Right lung (tissue), 10 donors: ENCODE measurements at places on chromosomes 11 and 22. TPM values are rescaled to one million over a fixed set of nuclear protein-coding genes. Genes with fewer than 3 reads are reported as not detected.

DNA sequence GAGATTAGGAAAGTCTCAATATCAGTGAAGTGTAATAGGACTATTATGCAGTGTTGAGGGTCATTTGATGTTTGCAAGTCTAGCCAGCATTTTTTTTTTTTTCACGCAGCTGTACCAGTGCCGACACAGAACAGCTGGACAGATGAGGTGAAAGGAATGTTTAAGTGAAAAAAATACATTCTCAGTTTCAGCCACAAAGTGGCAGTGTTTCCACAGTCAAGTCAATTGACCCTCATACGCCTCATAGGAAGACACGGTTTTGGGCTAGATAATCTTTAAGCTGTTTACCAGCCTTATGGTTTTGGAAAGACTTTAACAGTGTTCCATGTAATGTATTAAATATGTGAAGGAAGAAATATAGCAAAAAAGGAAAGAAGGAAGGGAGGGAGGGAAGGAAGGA, 349.9 kb upstream of the ANO3 start:
- DNase-seq, result peak; percentile 87

C1QTNF5 gene
- polyA plus RNA-seq, result 36.0 TPM

RASD2 gene
- 0.14 TPM for polyA plus RNA-seq

PHLDA2 gene
- 0.19 TPM for polyA plus RNA-seq

GRCh38 chr11:94454301-94454700, 39.3 kb downstream of the MRE11 start:
- no peak for DNase-seq

DNA sequence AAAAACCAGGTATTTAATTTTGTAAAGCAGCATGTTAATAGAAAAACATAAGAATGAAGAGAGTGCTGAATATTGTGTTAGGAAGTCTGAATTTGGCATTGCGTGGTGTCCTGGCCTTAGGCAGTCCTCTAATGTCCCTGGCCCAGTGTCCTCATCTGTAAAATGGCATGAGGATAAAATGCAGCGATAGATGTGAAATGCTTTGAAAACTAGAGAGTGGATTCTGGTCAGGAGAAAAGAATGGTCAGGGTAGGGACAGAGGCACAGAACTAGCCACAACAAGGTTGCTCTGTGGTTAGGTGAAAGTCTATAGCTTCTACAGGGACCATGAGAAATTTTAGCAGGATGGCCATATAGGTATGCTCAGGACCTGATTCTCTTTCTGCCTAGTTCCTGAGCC, 18.9 kb downstream of the RNF185 start:
- DNase-seq, result no peak

DNA sequence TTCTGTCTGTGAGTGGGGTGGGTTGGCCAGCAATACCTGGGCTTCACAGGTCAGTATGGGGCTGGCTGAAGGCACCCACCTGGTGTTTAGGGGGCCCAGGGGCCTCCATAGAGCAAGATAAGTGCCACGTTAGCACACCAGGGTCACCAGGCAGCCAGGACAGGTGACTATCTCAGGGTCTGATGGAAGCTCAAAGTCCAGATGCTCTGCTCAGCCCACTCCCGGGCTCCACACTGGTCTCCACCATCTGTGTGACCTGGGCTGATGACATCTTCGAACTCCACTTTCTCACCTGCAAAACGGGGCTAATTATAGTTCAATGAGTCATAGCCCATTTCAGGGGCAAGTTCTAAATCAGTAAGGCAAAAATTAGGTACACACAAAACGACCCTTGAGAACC, 39.4 kb upstream of the PRDM11 start:
- no peak for DNase-seq

- no peak for DNase-seq
Observed at GRCh38 chr11:95058621-95059020, 8.1 kb upstream of the SRSF8 start.

GRCh38 chr22:49585461-49586243, 242.0 kb downstream of the BRD1 start:
- DNase-seq, result no peak

GRCh38 chr22:46828323-46828900, 66.0 kb downstream of the TBC1D22A start:
- no peak for DNase-seq

HBG1 gene
- polyA plus RNA-seq, result 1,561 TPM

GRCh38 chr11:111193924-111194490, 51.5 kb upstream of the POU2AF2 start:
- no peak for DNase-seq

LIMK2 gene
- polyA plus RNA-seq, result 48.2 TPM

RIN1 gene
- polyA plus RNA-seq, result 2.4 TPM

DNA sequence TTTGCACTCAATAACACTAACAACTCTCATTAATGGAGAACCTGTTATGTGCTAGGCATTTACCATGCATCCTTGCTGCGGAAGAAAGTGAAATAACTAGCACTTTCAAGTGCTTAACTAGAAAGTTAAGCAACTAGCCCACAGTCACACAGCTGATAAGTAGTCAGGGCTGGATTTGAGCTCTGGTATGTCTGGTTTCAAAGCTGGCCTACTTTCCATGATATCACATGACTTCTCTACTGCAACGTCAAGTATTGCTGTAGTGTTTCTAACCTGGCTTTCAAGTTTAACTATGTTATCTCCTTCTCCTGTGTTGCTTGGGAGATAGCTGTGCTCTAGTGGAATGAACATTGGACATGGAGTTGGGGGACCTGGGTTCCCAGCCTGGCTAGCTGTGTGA, 12.1 kb downstream of the SLC15A3 start:
- no peak for DNase-seq

ACR gene
- 0.26 TPM for polyA plus RNA-seq

DNA sequence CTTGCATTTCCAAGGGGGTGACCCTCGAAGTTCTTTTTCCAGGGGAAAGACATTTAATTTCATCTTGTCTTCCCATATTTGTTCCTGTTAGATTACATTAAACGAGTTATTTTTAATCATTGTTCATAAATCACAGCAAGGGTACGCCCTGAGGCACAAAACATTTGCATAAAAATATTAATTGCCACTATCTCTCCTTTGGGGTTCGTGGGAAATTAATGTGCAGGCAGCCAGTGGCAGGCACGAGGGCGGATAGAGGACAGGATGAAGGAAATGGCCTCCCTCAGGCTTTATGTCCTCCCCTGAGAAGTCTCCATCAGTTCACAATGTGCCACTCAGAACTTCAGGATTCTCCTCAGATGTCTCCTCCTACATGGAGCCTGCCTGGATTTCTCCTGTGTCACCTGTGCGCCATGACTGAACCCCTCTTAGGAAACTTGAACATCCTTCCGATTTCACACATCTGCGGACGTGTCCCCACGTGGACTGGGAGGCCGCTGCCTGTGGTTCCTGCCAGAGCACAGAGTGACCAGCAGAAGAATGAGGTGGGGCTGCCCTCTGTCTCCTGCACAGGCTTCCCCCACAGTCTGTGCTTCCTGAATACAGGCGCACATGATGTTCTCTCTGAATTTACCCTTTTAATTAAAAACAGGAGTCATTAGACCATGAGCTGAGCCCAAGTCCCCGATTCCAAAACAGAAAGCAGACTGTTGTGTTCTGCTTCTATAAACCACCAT, 1085.9 kb downstream of the TBC1D22A start:
- no peak for DNase-seq

DNA sequence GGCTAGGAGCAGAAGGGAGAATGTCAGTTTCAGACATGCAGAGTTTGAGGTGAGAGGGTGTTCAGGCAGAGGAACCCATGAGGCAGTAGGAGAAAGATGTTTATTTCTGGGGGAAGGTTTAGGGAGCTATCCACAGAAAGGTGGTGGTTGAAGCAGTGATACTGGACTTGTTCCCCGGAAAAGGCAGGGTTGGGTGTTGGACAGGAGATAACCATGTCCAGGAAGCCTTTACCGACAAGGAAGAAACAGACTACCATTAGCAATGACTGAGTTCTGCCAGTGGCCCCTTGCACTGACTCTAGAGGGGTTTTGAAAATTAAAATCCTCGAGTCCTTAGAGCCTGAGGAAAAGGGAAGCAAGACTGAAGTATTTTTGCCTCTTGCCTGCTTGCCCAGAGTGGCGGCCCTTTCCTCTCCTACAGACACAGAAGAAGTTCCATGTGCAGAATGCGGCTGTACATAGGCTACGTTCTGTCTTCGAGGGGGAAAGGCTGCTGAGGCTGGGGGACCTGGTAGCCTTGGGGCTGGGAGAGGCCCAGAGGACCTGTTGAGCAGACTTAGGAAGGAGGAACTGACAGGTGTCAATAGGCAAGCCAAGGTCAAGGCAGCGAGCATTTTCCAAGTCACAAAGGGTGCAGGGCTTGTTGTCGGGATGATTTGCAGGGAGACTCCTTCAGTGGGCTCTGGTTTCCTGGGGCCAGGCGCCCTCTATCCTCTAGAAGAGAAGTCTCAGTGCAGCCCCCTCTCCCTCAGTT, 146.7 kb downstream of the LDLRAD3 start:
- DNase-seq, result no peak

RAC2 gene
- polyA plus RNA-seq, result 11.6 TPM

C11orf16 gene
- 6.7 TPM for polyA plus RNA-seq

GRCh38 chr11:86678296-86678695, 5.9 kb upstream of the ME3 start:
- no peak for DNase-seq

CALCA gene
- 1.7 TPM for polyA plus RNA-seq

DNA sequence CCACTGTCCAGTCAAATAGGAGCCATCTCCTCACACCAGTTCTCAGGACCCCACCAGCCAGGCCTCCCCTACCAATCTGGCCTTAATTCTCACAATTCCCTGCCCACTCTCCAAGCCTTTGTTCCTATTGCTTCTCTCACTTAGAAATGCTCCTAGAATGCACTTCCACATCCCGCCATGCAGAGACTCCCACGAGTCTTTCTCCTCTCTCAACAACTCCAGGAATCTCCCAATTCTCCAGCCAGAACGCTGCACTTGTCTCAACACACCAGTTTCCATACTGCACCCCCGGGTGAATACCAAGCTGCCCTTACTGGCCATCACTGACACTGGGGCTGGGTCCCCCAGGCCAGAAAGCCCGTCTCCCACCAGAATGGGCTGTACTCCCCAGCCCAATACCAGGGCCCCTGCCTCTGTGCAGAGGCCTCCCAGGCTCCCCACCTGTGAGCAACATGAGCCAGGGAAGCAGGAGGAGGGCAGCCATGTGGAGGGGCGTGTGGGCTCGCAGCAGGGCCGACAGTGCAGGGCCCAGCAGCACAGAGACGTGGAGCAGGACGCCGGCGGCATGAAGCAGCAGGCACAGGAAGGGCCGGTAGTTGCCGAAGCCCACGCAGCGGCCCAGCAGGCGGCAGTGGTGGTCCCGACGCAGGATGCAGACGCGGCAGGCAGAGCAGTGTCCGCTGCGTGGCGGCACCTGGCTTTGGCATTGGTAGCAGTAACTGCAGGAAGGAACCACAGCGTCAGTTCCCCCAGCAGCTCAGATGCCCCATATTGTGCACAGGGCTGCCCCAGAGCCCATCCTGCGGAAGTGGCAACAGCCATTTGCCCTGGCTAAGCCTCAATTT, 2.4 kb downstream of the ZDHHC24 start:
- peak; percentile 39 for DNase-seq

TRIM29 gene
- polyA plus RNA-seq, result 0.90 TPM

DNA sequence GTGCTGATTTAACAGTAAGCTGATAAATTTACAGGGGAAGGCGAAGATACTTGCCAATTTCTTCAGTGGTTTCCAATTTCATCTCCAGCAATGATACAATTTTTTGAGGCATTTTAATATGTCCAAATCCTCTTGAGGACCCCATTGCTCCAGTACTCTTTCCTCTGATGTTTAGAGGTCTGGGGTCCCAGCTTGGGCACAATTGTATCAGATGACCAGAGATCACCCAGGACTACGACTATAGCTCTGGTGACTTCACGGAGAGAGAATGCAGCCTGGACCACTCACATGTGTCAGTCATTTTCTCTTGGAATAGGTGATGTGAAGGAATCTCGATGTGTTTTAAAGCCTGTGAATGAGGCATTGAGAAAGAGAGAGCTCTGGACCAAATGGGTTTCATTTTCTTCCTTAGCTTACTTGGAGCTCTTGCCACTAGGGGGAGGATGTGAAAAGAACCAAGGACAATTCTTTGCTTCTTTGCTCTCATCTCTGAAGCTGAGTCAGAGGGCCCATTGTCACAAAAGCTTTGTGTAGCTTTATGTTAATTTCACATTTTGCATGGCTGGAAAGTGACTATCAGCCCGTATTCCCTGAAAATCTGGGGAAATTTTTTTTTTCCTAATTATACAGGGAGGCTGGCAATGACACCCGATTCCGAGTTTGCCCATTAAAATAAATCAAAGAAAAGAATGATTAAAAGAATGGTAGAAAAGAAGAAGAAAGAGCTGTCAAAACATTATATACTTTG, 6.7 kb upstream of the CCDC90B start:
- DNase-seq, result peak; percentile 55

- no peak for DNase-seq
Observed at GRCh38 chr11:73287400-73288101, 15.4 kb downstream of the P2RY6 start.

- DNase-seq, result no peak
Observed at GRCh38 chr11:134398644-134399292, 13.3 kb downstream of the B3GAT1 start.

DNA sequence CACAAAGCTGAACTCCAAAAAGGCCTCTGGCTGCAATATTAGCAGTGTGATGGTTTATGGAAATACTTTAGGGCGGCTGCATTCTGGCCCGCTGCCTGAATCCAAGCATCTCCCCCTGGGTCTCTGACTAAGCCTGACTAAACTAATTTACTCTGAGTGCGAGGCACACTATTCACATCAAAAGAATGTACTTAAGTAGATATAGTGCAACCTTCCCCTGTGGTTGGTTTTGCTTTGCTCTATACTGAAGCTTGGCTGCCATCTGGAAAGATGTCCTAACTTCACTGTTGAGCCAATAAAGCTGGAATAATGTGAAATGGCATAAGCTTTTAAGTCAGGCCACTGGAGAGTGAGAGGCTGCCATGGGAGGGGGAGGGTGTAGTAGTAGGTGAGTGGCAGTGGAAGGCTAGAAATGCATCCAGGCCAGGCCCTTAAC, 321.6 kb downstream of the AASDHPPT start:
- DNase-seq, result peak; percentile 2

SH3BP1 gene
- polyA plus RNA-seq, result 29.9 TPM

C22orf42 gene
- polyA plus RNA-seq, result not detected

- no peak for DNase-seq
Observed at GRCh38 chr22:45127866-45128265, 35.9 kb upstream of the NUP50 start.

TRIM51 gene
- not detected for polyA plus RNA-seq

KCNQ1 gene
- polyA plus RNA-seq, result 10.4 TPM

CDC42BPG gene
- polyA plus RNA-seq, result 9.6 TPM

KRTAP5-11 gene
- not detected for polyA plus RNA-seq
